ENCODE measurements at places on chromosomes 5 and 9.

DNA sequence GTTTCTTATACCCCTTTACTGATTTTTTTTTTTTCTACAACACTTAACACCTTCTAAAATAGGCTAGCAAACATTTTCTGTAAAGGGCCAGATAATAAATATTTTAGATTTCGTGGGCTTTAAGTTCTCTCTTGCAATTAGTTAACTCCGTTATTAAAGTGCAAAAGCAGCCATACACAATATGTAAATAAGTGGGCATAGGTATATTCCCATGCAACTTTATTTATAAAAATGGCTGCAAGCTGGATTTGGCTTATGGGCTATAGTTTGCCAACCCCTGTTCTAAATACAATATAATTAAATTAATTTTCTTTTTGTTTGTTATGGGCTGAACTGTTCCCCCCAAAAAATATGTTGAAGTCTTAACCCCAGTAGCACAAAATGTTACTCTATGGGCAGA lies 10.8 kb downstream of the IL6ST start:
- no peak for DNase-seq

DNA sequence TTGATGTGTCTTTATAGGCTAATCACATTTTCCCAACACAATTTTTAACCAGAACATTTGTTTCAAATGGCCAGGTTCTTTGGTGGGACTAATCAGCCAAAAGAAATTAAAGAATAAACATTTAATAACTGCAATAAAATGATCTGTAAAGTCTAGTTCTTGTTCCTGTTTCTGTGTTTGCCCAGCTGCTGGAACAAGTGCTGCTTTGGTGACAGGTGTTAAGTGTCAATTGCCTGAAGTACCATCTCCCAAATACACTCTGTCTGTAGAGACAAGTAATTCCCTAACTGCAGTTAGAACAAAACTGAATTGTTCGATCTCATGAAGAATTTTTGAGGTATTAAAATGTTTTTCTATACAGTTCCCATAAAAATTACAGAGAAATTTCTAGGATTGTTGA lies 402.3 kb upstream of the CHD1 start:
- DNase-seq: no peak

DNA sequence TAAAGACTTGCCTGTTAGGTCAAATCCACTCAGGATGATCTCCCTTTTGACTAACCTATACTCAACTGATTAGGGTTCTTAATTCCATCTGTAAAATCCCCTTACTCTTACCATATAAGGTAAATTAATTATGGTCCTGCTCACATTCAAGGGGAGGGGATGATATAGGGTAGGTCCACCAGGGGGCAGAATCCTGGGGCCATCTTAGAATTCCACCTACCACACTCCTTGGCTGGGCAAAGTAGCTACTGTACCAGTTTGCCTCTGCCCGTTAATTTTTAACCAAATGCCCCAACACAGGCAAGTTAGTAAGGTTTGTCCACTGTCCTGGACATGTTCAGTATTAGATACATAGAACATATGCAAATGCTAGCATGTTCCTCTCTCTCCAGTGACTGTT lies 262.4 kb downstream of the SEMA5A start:
- no peak for DNase-seq

GRCh38 chr5:1399737-1400136 lies 45.5 kb downstream of the SLC6A3 start:
- no peak for DNase-seq

- DNase-seq: no peak
Observed at GRCh38 chr9:136095070-136096058, at the start of gene NACC2. Gene NACC2 (minus strand): TSS chr9:136095289. CDS start chr9:136050521, 44,768 bp downstream.

- DNase-seq: no peak
Observed at GRCh38 chr5:132238901-132239500, 11.3 kb upstream of the P4HA2 start.

Measured in activated T-helper 1 cell treated with anti-CD3 and anti-CD28 coated beads, Interleukin-2, amount 50 U/mL, for 16 hours (primary cell).